CD4-positive, alpha-beta T cell treated with Interleukin-17A for 1 hour (primary cell): ENCODE measurements at places on chromosomes 4 and X.

DNA sequence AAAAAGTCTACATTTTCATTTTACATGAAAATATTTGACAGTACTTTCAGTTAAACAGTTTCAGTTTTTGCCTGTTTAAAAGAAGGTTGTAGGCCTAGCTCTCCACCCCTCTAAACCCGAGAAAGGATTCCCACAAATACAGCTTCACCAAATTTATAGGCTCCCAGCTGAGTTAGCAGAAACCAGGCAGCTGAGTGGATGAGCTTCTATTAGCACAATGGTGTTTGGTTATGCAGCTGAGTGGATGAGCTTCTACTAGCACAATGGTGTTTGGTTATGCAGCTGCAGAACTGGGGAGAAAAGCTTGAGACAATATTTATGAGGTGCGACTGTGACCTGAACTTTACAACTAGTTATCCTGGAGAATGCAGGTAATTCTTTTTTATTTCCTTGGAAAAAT is 36.6 kb upstream of the PAQR3 start:
- no peak for DNase-seq

GRCh38 chrX:129996120-129996519 is 13.7 kb downstream of the BCORL1 start:
- no peak for DNase-seq

DNA sequence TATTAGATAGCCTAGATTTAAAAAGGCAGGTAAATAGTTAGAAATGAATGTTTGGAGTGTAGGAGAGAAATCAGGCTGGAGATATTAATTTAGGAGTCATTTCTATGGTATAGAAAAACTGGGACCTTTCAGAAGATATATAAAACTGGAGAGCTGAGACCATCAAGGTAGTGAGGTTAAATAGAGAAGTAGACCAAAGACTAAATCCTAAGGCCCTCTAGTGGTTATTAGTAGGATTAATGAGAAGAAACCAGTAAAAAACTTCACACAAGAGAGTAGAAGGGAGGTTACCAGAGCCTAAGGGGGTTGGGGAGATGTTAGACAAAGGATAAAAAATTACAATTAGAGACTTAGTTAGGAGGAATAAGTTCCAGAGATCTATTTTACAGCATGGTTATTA is 351.0 kb upstream of the SPANXN1 start:
- no peak for DNase-seq

DNA sequence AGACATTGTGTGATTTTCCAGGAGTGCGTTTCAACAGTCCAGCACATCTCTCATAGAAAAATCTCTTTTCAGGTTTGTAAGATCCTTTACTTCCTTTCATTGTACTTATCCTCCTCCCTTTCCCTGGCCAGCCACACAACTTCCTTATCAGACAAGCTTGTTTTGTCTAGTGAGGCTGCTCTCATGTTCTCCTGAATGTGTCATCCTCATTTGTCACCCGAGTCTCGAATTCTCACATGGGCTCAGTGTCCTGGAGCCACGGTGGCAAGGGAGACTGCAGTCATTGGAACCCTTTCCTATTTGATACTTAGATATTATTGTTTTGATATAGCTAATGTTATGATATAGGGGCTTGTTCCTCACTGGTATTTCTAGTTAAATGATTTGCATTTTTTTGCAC is 16.9 kb downstream of the SYNPO2 start:
- DNase-seq: no peak

DNA sequence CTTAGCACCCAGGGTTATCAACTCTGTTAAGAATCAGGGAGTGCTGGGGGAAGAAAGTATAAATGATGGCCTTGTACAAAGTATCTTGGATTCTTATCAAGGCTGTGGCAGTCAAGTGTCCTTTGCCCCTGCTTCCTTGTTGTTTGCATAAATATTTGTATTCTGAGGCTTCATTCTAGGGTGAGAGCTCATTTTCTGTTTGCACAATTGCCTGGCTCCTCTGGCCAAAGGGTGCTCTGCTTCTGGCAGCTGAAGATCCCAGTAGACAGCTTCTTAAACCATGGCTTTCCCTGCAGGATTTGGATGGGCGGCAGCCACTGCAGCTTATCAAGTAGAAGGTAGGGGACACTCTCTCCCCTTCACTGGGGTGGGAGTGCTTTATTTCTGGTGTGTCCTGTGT is at the start of gene GBA3:
Gene GBA3 (plus strand): TSS at position 202 of the 400 bp plus-strand sequence.
- no peak for DNase-seq

GRCh38 chr4:123477711-123478209 is 81.2 kb downstream of the SPRY1 start:
- DNase-seq: peak; percentile 40

DNA sequence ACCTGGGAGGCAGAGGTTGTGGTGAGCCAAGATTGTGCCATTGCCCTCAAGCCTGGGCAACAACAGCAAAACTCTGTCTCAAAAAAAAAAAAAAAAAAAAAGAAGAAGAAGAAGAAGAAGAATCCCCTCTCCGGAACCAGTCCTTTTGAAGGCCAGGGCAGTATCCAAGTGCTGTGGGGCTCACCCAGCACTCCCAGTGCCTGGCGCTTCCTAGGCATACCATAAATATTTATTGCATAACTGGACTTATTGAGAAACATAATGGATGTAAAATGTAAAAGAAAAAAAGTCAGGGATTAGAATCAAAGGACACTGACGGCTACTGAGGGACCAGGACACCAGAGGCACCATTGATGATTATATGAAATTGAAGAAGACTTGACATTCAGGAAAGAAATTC is 162.1 kb upstream of the KIT start:
- DNase-seq: no peak

DNA sequence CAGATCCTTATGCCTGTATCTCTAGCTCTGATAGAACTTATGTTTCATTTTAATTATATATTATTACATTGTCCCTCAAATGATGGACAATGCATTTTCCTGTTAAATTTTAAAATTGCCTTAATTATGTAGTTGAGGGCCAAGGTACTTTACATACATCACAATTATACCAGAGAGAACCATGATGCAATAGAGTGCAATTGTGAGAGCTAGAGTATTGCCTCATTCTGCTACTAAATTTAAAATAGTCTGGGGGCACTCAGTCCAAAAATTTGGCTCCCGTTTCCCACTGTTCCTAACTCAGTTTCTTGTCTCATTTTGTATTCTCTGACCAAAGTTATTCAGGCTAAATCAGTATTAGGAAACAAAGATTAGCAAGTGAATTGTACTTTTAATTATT is 378.5 kb upstream of the ZFP42 start:
- DNase-seq: no peak

DNA sequence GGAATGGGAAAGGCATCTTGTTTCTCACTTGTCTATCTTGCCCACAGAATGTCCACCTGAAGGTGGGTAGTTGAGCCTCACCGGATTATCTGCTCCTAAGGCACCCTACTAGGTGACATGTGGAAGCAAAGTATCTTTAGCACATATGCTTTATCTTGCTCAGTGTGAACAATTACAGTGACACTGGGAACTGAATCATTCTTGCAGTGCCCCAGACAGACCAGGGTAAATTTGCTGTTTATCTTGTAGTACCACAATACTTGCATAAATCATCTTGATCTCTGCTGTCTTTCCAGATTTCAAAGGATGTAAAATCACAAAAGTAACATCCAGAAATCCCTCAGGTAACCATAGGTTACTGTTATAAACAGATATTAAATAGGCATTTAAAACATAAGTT is 930.0 kb upstream of the INTU start:
- no peak for DNase-seq

- DNase-seq: peak; percentile 66
Measured at GRCh38 chr4:40241941-40242340, 45.1 kb downstream of the RHOH start.

- DNase-seq: no peak
Measured at GRCh38 chrX:39203427-39203826, 402.2 kb downstream of the MID1IP1 start.

DNA sequence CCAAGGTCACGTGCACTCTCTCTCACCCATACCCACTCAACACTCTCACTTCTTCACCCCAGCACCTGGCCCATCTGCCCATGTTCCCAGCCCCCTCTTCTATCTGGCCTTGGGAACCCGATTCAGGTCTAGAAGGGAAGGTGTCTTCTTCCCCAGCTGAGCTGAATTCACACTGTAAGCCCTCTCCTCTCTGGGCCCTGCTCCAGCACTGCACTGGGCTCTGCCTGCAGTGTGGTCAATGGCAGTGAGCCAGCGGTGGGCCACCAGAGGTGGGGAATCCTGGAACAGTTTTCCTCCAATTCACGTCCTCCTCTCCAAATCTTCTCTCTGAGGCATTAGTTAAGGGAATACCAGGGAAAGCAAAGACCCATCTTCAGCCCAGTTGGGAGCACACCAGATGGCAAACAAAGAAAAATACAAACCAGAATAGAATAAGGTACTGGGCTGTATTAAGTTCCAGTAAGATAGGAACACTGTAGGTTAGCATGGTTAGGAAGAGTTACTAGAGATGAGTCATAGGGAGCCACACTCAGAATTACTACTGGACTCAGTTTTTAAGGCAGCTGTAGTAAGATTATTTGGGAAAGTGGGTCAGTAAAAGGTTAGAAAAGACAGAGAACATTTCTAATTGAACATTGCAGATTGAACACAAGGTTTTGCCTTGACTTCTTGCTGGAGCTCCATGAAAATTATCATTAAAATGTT is 5.0 kb downstream of the AWAT2 start:
- DNase-seq: no peak

- DNase-seq: no peak
Measured at GRCh38 chr4:125041372-125041930, 273.3 kb upstream of the FAT4 start.

- no peak for DNase-seq
Measured at GRCh38 chrX:107626481-107626880, 1.8 kb upstream of the PRPS1 start.

GRCh38 chrX:13752646-13753045 is 18.1 kb downstream of the OFD1 start:
- no peak for DNase-seq

DNA sequence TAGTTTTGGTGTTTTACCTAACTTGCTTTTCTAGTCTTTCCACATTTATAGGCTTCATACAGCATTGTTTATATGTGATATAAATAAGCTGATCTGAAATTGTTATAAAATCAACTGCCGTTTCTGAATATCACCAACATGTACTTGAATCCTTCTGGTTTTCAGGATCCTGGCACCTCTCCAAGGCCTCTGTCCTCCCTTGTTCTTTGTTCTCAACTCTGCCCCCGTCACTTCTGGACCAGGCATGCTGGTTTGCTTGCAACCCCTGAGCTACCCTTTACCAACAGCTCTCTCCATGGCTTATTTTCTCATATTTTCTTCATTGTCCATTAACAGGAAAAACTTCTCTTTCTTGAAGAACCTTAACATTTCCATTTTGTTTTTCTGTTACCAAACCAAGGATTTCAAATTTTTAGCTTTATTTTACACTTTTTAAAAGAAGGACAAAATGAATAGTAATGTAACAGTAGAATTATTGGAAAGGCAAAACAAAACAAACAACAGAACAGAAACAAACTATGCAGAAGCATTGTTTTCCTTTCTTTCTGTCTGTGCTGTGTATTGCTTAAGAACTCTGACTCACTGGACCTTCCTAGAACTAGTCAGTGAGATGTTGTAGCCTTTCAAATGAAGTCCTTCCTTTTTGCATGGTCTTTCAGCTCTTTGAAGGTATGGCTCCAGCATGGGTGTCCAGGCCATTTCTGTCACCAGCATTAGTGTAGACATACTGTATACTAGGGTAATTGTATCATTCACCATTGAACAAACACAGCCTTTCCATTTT is 44.8 kb downstream of the BANK1 start:
- no peak for DNase-seq

DNA sequence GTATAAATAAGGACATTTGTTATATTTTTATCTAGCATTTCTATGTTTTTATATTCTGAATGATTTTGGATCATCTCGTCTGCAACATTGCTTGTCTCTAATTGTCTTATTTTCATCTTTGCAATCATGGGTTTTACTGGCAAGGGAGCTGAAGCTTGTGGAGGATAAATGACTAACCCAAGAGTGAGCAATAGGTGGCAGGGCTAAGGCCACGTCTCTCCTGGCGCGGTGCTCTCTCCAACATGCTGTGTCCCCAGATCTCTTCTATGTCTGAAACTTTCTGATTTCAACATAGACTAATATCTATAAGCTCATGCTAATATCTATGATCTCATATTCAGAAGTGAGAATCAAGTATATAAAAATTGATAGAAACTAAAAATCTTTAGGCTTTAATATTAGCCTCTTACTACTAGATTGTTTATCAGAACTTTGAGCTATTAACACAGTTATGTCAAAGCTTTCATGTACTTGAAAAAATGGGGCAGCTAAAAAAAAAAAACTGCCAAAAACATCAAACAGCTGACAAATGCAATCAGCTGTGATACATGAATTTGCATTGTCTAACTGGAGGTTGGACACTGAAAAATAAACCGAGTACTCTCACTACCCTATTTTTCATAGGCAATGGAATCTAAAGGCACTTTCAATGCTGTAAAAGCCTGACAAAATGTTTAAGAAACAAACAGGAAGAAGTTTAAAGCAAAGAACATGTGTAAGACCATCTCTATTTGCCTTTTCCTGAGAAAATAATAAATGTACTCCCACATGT is 169.2 kb downstream of the TMA16 start:
- DNase-seq: no peak

GRCh38 chr4:25028851-25029250 is 1.9 kb downstream of the LGI2 start:
- DNase-seq: no peak

GRCh38 chr4:128386761-128387599 is 99.4 kb upstream of the PGRMC2 start:
- no peak for DNase-seq

GRCh38 chr4:17265139-17265538 is 246.8 kb downstream of the QDPR start:
- no peak for DNase-seq

GRCh38 chrX:118904218-118904617 is 70.2 kb upstream of the LONRF3 start:
- no peak for DNase-seq

DNA sequence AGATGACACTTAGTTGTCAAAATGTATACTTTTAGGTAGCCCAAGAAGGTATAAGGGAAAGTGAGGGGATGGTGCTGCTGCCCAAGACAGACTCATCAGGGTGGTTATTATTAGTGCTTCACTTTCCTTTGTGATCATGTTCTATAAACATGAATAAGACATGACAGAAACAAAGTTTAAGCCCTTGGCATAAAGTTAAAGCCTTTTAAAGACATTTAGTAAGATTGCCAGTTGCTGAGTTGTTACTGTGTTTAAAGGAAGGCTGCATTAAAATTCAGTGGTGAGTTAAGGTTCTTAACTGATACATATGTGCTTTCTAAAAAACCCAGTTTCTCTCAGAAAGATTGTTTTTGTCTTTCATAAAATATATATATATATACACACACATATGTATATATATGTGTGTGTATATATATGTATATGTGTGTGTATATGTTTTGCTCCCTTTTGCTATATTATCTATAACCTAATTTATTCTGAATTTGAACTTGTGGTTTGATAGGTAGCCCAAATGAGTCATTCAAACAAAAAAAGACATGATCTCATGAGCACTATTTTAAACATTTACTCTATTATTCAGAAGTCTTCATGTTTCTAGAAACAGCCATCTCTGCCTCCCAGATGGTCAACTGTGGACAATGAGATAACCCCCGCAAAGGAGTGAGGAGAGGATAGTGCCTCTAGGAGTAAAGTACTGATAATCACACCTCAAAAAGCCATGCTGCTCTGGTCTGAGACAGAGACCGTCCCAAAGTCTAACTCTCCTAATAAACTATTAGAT is 98.1 kb upstream of the OTUD4 start:
- DNase-seq: no peak
